ENCODE measurements at places on chromosomes 5 and 9.

DNA sequence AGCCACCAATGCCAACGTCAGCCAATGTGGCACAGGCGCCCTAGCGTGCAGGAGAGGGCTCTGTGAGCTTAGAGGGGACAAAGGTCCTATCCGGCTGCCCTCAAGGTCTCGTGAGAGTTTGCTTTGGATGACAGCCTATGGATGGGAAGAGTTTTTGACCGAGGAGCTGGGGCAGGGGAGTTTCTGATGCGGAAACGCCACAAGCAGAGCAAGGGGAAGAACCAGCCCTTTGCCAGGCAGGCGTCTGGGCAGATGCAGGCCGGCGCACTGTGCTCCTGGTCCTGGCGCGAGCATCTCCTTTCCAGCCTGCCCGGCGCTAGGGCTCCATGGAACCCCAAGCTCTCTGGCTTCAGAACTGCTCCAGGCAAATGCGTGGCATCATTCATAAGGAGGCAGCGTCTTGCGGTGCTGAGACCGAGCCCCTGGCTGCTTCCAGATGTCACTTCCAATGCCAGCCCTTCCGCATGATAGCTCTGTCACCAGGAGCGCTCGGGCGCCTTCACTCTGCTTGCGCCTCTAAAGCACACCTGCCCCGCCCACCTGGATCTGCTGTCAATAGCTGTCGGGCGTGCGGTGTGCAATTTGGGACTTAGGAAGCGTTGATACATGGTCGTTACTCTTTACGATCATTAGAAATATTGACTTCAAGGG lies 374.9 kb upstream of the IRX1 start:
- no peak for DNase-seq

DNA sequence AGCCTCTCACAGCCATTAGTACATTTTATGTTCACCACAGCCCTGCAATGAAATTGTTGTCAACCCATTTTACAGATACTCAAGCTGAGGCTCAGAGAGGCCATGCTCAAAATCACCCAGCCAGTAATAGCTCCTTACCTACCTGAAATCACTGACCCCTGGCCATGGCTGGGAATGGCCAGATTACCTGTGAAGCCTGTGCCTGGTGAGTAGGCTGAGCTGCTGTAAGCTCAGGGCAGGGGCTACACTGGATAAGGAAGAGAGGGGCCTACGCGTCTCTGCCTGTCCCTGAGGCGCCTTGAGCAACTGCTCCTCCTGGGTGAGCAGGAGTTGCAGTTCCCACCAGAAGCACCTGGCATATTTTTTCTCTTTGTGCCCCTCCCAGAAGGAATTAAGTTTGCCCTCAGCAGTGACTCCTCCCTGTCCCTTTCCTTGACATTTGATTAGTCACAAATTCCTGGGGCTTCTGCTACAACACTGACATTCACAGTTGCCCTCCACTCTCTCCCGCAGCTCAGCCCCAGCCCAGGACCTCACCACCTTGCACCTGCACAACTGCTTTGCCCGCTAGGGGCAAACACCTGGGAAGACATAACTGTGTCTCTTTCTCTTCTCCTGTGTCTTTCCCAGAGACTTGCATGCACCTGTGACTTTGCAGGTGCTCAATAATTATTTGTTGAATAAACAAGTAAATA lies 5.7 kb downstream of the CLTB start:
- DNase-seq, result no peak

GRCh38 chr5:153030755-153031725 lies 459.4 kb upstream of the GRIA1 start:
- no peak for DNase-seq

DNA sequence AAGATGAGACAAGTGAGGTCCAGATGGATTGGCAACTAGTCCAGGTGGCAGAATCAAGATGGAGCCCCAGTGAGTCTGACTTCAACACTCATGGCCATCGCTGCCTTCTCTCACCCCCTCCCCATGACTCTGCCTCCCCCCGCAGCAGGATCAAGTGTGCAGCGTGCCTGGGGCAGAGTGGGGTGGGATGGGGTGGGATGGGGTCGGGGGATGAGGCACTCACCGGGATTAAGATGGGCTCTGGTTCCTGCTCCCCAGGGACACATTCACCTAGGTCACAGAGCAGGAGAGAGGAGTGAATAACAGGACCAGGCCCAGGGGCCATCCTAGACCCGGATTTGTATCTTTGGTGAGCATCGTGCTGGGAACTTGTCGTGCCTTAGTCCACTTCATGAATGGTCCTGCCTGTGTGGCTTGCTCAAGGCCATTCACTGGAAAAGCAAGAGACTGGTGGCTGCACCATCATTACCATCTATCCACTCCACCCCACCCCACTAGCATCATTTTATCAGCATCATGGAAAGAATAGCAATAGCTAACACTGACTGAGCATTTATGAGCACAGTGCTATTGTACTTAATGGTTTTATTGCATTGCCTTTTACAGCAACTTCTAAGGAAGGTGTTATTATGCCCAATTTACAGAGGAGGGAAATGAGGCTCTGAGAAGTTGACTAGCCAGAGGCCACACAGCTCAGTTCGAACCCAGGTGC lies 8.5 kb downstream of the AMBP start:
- DNase-seq, result no peak

DNA sequence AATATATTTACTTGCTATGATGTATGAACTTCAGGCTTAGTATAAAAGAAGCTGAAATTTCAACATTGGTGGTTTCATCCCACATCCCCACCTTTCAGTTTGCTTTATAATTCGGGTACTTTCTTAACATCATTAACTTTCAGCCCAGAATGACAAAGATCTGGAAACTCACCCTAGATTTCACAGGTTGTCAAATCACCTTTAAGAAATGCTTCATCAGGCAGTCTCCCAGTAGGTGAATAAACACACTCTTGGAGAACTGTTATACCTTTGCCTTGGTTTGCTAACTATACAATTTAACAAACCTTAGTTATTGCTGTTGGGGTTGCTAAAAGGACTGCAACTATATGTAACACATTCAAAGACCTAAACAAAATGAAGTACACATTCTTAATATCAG lies 54.4 kb downstream of the MLANA start:
- no peak for DNase-seq

DNA sequence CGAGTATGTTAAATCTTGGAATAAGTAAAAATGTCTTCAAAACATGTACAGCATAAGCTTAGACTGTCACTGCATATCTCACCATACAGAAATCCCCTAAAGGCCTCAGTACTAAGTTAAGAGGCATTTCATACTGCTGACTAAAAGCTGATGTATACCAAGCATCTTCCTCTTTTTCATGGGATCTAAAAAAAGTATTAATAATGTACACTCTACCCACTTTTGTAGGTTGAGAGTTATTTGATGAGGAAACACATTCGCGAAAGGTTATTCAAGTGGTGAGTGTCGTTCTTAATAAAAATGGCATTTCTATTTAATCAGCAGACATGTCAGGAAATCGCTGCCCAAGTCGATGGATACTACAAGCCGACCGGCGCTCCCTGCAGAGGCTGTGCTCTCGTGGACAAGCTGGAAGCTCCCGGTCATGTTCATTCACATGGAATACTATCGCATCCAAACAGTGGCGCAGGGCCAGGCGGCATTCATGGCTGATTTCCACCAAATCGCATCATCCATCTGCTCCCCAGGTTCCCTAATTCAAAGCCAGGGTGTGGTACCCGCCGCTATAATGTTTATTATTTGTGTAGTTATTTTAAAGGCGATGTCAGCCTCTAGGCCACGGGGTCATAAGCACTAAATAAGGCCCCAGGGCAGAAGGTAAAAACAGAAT lies 724 bp downstream of the SGTB start:
- DNase-seq, result peak; percentile 23

DNA sequence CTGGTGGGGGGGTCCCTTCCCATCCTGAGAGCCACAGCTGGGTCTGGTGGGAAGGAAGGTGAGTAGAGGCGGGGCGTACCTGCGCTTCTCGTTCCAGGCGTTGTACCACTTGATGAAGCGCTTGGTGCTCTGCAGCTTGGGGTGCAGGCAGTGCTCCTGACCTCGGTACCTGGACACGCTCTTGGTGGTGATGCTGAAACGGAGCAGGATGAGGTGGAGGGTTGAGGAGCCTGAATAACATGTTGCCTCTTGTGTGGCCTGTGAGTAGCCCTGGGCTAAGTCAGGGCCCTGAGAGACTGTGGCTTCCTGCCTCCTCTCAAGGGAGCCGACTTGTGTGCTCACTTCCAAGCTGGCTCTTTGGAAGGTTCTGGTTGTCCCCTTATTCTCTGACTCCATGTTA lies 4.3 kb downstream of the CXCL14 start:
- DNase-seq, result no peak

DNA sequence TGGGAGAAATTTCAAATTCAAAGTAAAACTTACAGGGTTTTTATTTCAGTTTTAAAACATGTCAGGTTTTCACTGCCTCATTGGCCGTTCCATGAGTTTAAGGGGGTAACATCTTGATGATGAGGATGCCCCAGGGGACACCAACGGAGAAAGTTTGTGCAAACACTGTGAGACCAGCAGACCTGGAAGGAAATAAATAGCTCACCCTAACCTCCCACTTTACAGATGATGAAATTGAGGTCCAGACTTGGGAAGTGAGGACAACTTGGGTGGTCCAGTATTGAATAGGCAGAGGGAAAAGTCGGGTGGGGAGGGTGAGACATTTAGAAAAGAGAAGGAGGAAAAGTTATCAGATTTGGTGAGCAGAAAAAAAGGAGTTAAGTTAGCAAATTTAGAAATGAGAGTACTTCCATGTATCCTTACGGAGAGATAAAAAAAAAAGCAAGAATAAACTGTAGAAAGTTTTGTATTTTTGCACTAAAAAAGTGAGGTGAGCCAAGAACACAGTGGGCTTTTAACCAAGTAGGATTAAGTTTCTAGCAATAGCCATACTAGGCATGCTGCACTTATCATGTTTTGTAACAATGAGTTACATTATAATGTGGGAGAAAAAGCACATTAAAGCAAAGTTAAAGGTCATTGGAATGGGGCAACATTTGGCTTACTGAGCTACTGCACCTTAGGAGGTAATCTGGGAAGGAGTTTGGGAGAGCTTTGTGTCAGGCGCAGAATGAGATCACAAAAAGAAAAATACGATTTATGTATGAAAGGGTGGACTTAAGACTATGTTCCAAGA lies 125.1 kb downstream of the GAS1 start:
- DNase-seq, result no peak

DNA sequence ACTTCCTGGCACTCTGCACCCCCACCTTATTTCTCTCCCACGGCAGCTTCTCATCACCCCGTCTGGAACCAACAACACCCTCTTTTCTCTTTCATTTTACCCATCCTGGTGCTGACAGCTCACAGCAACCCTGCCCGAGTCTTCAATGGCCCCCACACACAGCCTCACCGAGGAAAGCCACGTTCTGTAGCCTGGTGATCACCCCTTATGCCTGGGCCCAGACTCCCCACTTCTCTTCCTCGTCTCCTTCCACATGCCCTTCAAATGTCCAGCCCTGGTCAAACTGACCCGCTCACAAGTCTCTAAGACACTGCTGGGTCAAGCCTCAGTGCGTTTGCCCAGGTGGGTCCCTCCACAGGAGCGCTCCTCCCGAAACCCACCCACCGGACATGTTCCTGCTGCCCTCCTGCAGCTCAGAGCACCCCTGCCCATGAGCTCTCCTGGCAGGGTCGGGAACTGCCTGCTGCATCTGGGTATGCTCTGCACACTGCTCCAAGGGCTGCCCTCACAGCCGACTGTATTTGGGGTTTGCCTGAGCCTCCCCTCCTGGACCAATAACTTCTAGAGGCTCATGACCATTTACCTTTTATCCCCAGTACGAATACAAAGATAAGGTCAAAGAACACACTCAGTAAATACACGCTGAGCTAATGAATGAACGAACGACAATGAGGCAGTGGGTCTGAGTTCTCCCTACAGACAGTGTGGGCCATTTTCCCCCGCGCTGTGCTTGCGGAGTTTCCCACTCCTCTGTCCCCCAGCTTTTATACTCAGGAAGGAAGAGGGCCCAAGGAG lies 154.7 kb upstream of the PHYKPL start:
- no peak for DNase-seq

DNA sequence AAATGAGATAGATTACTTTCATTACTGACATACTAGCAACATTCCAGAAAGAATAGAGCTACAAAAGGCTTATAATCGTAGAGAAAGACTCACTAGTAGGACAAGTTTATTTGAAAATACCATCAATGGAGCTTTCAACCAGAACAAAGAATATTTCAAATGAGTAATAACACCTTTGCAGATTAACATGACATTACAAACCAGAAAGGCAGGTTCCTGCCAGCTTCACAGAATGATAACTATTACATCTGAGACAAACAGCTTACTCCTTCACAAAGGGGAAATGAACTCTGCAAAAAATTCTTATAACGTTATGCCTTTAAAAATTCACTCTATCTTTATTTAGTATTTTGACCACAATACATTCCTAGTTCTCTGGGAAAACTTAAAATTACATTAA lies 103.1 kb downstream of the EPB41L4A start:
- DNase-seq, result no peak

DNA sequence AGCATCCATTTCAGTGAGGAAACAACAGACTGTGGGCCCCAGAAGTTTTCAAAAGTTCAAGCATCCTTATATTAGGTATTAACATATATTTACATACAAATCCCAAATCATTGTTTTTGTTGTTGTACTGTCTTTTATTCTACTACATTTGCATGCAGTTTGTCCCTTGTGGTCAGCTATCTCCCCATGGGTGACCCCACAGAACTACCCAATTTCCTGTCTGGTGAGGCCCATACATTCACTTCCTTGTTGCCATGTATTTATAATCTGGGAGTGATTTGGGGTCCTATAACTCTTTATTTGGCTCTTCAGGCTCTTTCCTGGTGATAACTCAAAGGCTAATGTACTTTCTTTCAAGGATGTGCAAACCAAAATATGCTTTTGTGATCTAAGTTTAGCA lies 3.3 kb upstream of the CD180 start:
- no peak for DNase-seq

- DNase-seq, result no peak
Measured at GRCh38 chr9:83554278-83554677, 16.1 kb upstream of the FRMD3 start.

- DNase-seq, result no peak
Measured at GRCh38 chr9:137556069-137556838, 4.6 kb downstream of the MRPL41 start.

GRCh38 chr9:84315278-84315877 lies 25.2 kb downstream of the SLC28A3 start:
- peak; percentile 45 for DNase-seq

All from CD4-positive, alpha-beta T cell (primary cell).